Left ventricle myocardium inferior (tissue), 1 donor: ENCODE measurements at places on chromosomes 1 and 21. TPM values are rescaled to one million over a fixed set of nuclear protein-coding genes. Genes with fewer than 3 reads are reported as not detected.

The GJB4 gene
- total RNA-seq, result not detected

The PAQR6 gene
- 0.47 TPM for total RNA-seq

The ZRANB2 gene
- 58.5 TPM for total RNA-seq

The SPRR2E gene
- total RNA-seq, result not detected

The GSTM4 gene
- total RNA-seq, result 36.8 TPM

The RBM11 gene
- 0.30 TPM for total RNA-seq

The LCE1F gene
- total RNA-seq, result not detected

The TMEM125 gene
- total RNA-seq, result not detected

The OXCT2 gene
- total RNA-seq, result 0.88 TPM

The QSOX1 gene
- total RNA-seq, result 102 TPM

The CYP4A11 gene
- total RNA-seq, result not detected

The ANKRD45 gene
- 0.25 TPM for total RNA-seq

The SPATA21 gene
- not detected for total RNA-seq

The SMIM34 gene
- total RNA-seq, result not detected

The NTNG1 gene
- 0.30 TPM for total RNA-seq

The IL23R gene
- not detected for total RNA-seq

The FLG gene
- not detected for total RNA-seq
